ENCODE measurements at places on chromosomes 3 and 15.

- DNase-seq, result no peak
Measured at GRCh38 chr15:39320886-39321285, 260.0 kb upstream of the THBS1 start.

- no peak for DNase-seq
Measured at GRCh38 chr3:146712806-146713205, 107.7 kb upstream of the PLSCR5 start.

GRCh38 chr15:101528108-101528916, 38.8 kb upstream of the PCSK6 start:
- DNase-seq, result no peak

GRCh38 chr15:99443056-99443756, 122.6 kb upstream of the MEF2A start:
- no peak for DNase-seq

DNA sequence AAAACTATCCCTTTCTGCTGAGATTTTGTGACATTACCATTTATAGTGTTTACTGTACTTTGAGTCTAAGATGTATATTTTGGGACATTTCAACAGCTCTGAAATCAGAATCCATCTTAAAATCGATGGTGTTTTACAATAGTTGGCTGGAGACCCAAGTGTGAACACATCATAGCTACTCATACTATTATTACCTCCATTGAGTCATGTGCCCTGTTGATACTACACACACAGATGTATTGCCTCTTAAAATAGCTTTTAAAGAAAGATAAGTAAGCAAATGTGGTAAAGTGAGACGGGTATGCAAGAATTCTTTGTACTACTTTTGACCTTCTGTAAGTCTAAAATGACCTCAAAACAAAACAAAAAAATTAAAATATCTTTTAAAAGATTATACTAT, 6.7 kb downstream of the LMOD3 start:
- no peak for DNase-seq
